ENCODE measurements at places on chromosomes 7 and 10.

DNA sequence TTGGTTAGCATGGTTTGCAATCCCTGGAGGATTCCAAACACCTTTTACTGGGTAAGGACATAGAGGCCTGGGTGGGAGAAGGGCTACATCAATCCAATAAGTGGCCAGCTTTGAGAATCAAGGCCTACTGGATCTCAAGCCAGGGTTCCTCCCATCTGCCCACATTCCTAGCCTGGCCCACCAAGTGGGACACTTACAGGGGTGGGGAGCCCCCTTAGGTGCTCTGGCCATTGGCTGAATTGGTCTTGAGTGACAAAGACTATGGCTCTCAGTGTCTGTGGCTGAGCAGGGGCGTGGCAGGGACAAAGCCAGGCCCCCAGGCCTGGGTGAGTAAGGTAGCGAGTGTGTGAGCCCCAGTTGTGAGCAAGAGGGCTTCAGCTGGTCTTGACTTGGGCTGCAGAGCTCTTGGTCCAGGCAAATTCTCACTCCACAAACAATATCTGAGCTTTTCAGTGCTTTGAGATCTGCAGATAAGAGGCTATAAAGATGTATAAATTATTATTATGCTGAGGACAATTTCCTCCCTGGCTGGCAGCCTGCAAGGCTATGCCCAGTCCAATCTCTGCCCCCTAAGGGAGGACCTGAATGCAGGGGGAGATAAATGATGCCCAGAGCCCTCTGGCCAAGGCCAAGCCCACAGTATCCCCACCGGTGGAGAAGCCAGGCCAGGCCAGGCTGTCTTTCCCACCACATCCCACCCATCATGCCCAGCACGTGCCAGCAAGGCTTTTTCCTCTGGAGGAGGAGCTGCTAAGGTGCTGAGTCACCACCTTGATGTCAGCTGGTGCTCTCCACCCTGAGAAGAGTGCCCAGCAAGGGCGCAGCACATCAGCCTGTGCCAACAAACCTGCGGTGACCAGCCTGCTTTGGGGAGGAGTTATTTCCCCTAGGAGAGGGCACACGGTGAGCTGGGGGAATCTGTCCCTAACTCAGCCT lies 80.7 kb upstream of the DUSP5 start:
- no peak for DNase-seq

- DNase-seq = no peak
These were observed 637 bp downstream of the RPEL1 start for GRCh38 chr10:103246324-103246723.

- DNase-seq = no peak
These were observed 31.7 kb downstream of the STAM start for GRCh38 chr10:17675638-17676037.

DNA sequence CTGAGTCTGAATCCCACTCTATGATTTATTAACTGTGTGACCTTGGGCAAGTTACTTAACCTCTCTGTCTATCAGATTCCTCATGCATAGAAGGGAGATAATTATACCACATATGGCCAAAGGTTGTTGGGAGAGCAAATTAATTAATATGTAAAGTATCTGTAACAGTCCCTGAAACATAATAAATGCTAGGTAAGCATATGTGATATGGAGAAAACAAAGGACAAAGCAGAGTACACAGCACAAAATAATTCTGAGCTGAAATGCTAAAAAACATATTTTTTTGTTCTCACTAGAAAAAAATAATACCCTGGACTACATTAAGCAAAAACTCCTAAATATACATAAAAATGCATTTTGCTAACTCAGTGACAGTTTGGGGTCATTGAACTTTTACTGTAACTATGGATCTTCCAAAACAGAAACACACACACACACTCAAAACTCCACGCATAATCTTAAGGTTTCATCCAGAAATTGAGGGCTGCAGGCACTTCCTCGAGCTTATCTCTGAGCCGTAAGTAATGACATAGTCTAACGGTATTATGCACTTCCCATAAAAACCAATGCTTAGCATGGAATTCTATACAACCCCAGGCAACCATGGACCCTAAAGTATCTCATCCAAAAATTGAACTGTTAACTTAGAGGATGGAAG lies 201.7 kb upstream of the PTN start:
- no peak for DNase-seq

GRCh38 chr10:68543004-68543918 lies 15.9 kb upstream of the SLC25A16 start:
- no peak for DNase-seq

- DNase-seq = no peak
These were observed 40.9 kb downstream of the ARL5B start for GRCh38 chr10:18699849-18700840.

DNA sequence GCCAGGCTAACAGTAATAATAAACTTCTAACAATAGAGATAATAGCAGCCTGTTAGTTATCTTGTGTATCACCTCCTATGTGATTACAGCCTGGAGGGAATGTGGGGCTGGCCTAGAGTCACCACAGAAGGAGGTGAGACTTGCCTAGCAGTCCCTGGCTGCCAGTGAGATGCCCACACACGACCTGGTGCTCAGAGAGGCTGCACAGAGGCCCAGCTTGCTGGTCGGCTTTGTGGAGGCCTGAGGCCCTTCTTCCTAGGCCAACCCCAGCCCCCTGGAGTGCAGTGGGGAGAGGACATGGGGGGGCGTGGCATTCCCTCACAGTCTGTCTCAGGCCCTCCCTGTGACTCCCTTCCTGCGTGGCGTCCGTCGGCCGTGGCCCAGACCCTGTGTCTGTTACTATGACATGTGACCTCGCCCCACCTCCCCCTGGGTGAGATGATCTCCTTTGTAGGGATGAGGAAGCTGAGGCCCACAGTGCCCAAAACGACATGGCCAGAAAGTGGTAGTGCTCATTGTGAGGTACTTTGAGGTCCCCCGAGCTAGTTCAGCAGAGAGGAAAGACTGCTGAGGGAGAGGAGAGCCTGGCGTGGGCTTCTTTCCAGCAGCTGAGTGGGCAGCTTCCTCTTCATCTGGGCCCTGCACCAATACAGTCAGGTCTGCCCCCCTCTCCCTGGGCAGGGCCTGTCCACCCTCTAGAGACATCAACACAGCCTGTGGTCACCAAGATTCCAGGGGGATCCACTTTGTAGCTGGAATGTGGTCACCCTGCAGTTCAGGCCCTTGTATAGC lies 29.7 kb downstream of the UNC5B start:
- no peak for DNase-seq
